ENCODE measurements at places on chromosomes 5 and 9.

DNA sequence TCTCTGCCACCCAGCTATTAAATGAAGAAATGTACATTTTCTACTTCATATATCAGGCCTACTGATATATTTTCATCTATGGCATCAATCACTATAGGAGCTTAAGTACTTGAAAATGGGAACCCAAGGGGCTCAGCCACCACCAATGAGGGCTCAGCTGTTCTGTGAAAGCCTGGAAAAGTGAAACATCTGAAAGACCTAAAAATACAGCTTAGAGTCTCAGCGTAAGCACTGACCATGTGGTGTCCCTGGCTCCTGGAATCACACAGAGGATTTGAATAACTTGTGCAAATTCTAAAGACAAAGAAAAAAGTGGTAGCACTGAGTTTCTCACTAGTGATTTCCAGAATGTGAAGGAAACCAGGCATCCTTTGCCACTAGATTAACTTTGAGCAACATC is 64.5 kb downstream of the PTPRD start:
- DNase-seq, result no peak

DNA sequence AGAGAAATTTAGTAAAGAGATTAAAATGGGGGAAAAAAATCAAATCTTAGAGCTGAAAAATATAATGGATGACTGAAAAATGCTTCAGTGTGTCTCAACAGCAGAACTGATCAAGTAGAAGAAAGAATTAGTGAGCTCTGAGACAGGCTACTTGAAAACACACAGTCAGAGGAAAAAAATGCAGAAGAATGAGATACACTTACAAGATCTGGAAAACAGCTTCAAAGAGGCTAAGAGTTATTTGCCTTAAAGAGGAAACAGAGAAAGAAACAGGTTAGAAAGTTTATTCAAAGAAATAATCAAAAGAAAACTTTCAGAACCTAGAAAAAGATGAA is 70.5 kb upstream of the OR2K2 start:
- no peak for DNase-seq

DNA sequence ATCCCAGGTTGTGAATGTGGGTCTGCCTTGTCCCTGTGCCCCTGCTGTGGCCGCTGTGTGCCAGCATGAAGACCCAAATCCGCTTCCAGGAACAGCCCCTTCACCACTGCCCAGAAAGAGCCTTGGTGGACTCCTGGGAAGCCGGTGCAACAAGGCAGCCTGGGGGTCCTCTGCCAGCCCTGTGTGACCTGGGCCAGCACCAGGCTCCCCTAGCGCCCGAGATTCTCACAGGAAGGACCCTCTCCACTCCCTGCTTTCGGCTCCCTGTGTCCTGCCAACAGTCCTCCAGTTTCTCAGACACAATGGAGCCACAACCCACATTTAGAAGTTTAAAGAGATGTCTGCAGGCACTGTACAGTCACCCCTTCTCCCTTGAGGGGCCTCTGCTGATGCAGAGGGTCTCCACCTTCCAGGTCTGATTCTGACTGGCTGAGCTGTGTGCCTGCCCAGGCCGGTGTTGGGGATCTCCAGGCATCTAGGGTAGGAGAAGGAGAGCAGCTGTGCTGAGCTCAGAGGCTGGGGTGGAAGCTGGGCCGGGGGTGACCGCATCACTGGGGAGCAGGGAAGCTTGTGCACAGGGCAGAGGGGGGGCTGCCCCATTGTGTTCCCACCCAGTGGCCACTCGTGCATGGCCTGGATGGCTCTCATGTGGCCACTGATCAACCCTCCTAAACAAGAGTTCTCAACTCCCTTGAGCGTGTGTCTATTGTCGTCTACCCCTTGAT is 174.0 kb downstream of the IRX2 start:
- no peak for DNase-seq

- no peak for DNase-seq
Measured at GRCh38 chr9:129639034-129639630, 2.8 kb downstream of the ASB6 start.

GRCh38 chr9:15392363-15392762 is 30.3 kb upstream of the SNAPC3 start:
- no peak for DNase-seq

DNA sequence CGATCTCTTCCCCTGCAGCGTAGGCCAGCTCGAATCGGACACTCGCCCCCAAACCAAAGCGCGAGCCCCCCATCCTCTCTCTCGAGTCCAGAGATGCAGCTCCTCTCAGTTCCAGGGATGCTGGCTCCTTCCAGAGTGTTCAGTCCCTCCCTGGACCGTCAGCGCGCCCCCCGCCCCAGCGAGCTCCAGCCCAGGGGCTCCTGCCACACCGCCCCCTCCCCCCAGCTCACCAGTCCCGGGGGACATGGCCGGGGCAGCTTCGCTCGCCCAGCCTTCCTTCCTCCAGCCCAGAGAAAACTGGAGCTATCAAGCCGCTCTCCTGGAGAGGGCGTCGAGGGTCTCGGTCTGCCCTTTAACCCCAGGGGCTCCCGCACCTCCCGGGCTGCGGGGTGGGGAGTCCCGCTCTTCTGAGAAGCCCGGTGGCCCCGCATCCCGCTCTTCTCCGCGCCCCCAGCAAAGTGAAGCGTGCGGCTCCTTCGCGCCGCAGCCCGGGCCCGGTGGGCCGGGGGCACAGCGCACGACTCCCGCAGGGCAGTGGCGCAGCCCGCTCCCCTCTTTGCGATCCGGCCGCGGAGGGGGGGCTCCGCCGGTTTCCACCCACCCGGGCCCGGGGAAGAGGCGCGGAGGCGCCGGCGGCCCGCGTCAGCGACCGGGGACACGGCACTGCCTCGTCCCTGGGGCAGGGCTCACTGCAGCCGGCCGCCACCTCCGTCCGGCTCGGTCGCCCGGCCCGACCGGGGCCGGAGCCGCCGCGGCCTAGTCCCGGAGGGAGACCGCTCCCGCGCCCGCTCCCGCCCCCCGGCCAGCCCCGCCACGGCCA is 587 bp downstream of the MIER3 start:
- DNase-seq, result no peak

DNA sequence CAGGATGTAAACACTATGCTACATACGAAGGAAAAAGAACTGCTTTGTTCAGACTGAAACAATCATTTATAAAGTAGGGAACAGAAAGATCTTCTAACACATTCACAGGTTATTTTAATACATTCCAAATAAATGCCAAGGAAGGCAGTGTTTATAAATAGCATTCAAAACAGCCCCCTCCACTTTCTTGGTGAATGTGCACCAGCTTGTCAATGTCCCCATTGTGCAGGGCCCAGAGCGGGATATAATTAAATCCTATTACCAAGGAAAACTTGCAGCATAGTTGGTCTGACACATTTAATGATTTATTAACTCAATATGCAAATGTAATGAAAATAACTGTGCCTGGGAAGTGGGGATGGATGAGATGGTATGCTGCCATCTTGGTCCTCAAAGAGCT is 135.9 kb upstream of the RAD23B start:
- no peak for DNase-seq

DNA sequence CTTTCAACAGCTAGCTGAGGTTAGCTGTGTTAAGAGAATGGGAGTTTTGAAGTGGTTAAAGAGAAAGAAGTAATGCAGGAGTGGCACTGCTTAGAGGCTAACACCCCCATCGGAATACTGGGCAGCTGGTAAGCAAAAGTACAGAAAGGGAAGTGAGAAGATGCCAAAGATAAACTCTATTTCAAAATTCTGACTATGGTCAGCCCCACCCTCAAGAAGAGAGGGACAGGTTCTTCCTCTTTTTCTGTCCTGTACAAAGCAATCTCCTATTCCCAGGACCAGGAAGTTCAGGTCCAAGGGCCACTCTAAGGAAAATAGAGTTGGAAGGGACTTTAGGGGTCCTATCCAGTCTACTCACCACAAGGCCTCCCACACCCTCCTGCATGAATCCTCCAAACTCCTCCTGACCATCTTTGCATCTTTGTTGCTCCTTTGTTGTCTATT is 45.9 kb upstream of the JAK2 start:
- DNase-seq, result no peak

- DNase-seq, result no peak
Measured at GRCh38 chr5:97454015-97454414, 271.0 kb upstream of the RIOK2 start.

DNA sequence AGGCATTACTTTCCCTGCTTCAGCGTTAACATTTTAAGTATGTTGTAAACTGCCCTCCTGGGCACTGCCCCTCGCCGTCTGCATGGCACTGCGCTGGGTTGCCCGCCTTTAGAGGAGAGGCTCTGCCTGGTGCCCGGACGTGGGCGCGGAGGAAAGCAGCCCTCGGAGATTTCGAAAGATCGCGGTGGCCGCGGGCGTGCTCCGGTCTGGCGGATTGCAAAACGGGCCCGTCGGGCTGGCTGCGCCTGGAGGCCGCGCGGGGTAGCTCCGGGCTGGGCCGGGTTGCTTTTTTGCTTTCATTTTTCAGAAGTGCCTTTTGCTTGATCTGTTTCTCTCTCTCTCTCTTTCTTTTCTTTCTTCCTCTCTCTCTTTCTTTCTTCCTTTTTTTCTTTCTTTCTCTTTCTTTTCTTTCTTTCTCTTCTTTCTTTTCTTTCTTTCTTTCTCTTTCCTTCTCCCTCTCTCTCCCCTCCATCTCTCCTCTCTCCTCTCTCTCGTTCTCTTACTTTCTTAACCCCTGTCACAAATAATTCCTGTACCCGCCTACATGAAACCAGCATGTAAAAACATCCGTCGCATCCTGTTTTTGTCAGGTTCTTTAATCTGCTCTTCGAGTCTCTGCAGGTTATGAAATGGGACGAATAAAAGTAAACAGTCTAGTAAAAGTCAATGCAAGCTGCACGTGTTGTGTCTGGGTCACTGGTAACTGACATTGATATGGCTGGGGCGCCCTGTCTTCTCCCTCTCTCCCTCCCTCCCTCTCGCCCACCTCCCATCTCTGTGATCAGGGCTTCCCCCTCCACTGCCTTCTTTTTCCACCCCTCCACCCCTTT is 1.7 kb downstream of the FST start:
- no peak for DNase-seq

DNA sequence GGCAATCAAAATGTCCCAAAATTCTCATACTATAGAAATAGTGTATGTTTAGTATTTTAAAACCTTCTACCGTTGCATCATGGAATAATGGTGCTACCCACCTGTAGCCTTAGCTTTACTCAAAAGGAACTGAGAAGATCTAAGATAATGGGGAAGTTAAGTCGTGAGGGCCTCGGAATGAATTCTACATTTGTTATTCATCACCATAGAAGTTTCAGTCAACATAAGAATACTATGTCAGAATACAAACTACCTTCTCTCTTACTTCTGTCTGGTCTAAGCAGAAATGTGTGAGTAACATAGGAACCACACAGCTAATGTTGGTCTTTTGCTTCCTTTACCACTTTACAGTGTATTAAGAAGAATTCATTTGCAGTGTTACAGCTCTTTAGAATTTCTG is 43.2 kb downstream of the RFK start:
- no peak for DNase-seq

GRCh38 chr5:32357658-32358057 is 44.9 kb upstream of the MTMR12 start:
- DNase-seq, result no peak

GRCh38 chr5:120882038-120882775 is 418.1 kb downstream of the PRR16 start:
- DNase-seq, result no peak

DNA sequence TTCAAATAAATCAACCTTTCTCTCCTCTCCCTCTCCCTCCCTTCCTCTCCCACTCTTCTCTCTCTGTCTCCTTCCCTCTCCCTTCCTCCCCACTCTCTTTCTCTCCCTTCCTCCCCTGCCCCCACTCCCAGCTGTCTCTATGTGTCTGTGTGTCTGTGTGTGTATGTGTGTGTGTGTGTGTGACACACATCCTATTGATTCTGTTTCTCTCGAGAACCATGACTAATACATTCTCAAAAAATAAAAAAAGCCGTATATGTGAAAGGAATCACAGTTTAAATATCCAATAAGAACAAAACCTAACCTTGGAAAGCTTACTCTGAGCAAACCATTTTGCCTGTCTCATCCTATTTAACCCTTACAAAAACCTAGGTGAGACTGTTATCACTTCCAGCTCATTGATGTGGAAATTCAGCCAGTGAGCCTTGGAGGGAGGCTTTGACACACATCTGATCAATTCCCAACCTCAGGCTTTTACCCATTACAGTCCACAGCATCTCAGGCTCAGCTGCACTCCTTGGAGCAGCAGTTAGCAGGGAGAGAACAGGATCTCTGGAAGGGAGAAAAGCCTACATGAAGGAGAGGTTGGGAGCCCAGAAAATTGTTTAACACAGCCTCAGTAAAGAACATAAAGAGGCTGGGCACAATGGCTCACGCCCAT is 8.3 kb downstream of the HSD17B3 start:
- DNase-seq, result no peak

DNA sequence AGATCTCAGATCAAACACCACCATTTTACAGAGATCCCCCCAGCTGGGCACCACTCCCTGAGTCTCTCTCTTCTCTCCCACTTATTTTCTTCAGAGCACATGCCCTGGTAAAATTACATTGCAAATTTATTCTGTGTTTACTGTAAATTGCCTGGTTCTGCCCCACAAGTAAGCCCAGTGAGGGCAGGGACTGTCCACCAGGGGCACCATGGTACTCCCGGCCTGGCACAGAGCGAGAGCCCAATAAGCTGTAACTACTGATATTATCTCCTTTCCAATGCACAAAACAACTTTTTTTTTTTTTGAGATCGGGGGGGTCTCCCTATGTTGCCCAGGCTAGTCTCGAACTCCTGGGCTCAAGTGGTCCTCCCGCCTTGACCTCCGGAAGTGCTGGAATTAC is 123.0 kb downstream of the PAX5 start:
- no peak for DNase-seq

- DNase-seq, result peak; percentile 77
Measured at GRCh38 chr5:141869040-141869439, 9.2 kb downstream of the PCDH1 start.

- no peak for DNase-seq
Measured at GRCh38 chr5:146785065-146785464, 93.5 kb downstream of the PPP2R2B start.

DNA sequence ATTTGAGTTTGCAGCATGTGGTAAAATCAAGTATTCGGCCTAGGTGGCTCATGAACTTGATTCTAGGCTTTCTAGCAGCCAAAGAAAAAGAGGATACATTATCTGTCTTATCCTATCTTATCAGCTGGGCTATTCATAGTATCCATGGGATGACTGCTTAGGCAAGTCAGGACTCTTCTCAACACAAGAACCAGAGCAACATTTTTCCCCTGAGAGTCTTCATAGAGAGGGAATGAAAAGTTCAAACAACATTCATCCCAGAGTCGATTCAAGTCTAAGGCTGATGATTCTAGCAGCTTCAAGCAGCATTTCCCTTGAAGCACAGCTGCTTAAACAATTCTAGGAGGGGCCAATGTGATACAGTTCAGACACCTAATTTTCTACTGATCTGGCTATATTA is 3.0 kb downstream of the S100Z start:
- DNase-seq, result no peak

DNA sequence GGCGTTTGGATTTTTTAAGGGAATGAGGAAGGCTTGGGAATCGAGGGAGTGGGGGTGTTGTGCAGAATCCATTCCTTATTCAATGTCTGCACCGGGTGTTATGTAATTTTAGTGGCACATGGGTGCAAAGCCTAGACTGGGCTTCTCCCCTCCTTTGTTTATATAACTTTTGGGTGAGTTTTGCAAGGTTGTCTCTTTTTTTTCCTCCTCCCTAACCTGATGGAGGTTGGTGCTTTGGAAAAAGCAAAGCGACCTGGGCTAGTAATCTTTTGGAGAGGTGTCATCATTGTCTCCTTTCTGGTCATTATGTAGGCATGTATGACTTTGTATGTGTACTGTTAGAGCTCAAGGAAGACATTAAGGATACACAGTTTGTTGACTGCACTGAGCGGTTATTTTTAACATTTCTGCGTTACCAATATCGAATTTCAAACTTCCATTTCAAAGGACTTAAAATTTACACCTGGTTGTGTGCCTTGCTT is 3.1 kb downstream of the SMARCA2 start:
- DNase-seq, result no peak
